ENCODE measurements at places on chromosomes 11 and 22.

- no peak for DNase-seq
Measured at GRCh38 chr22:30615543-30615954, 8.6 kb downstream of the TCN2 start.

- DNase-seq, result no peak
Measured at GRCh38 chr11:114026355-114026754, 33.2 kb upstream of the ZBTB16 start.

- DNase-seq, result no peak
Measured at GRCh38 chr22:47672526-47672925, 910.1 kb downstream of the TBC1D22A start.

DNA sequence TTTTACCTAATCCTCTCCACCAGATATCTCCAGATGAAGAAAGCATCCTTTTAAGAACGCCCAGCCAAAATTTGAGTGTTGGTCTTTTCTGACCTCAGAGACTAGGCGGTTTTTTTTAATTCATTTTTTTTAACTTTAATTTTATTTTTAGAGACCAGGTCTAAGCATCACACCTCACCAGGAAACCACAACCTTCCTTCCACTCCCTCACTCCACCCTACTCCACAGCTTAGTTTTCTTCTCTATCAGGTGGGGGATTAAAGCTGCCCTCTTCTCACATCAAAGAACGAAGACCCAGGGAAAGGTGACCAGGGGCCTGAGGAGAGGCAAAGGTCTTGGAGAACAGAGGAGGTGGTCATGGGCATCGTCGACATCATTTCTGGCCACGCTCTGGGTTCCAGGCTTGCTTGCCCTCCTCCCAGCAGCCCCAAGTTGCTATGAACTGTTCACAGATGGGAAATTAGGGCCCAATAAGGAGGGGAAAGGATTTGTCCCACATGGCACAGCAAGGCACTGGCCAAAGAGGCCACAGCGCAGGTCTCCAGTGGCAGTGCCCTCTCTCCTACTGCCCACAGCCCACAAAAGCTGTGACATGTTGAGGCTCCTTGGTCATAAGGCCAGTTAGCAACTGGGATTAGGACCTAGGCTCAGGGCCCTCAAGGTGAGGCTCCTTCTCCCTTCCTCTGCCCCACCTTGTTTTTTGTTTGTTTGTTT is 1.4 kb upstream of the PEX16 start:
- no peak for DNase-seq

DNA sequence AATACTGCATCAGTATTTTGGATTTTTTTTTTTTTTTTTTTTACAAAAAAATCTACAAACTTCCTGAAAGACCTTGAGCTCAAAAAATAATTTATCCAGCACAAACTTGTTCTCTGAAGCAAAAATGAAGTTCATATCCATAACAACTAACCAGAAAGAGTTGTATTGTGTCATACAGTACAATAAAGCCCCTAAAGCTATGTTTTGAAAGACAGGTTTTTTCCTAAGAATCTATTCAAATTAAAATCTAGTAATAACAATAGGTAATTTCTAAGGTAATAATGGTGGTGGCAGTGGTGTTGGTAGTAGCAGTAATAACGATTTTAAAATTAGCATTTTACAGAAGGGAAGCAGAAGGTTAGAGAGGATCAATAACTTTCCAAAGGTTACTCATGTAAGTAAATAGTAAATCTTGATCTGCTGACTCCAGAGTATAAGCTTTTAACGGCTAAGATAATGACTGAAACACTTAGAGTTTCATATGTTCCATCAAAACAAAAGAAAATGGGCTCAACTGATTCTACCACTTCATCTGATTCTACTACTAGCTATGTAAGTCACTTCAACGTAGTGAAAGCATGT is 53.3 kb upstream of the GAB2 start:
- DNase-seq, result no peak

DNA sequence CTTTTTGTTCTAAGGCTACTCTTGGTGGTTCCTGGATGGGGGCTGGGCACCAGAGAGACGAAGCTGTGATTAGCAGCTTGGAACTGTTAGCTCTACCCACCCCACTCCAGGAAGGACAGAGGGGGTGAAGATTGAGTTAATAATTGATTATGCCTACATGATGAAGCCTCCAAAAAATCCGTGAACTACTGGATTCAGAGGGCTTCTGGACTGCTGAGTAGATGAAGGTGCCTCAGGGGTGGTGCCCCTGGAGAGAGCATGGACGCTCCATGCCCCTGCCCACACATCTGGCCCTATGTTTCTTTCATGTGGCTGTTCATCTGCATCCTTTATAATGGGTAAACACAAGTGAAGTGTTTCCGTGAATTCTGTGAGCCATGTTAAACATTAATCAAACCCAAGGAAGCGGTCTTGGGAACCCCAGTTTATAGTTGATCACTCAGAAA is 47.3 kb upstream of the CYP2D6 start:
- DNase-seq, result no peak

GRCh38 chr22:46617207-46617985 is 2.8 kb upstream of the GRAMD4 start:
- DNase-seq, result no peak

All from right forelimb (tissue), 1 donor.